ENCODE measurements at places on chromosomes 4 and X.

DNA sequence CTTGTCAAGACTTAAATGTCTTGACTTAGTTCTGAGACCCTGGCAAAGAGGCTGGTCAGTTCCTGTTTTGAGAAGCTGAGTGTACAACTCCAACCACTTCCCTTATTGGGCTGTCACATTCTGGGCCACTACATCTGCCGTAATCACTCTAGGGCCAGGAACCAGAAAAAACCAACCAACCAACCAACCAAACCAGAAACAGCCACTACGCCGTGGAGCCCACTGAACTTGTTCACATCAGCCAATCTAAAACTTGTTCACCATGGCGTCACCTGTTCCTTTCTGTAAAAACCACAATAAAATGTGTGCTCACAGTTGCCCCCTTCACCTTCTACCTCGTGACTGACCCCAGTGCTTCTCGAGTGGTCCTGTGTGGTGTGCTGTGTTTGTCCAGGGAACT is 107.3 kb downstream of the JADE1 start:
- DNase-seq, result no peak

GRCh38 chrX:38672646-38673045 is 111.3 kb downstream of the TSPAN7 start:
- DNase-seq, result no peak

DNA sequence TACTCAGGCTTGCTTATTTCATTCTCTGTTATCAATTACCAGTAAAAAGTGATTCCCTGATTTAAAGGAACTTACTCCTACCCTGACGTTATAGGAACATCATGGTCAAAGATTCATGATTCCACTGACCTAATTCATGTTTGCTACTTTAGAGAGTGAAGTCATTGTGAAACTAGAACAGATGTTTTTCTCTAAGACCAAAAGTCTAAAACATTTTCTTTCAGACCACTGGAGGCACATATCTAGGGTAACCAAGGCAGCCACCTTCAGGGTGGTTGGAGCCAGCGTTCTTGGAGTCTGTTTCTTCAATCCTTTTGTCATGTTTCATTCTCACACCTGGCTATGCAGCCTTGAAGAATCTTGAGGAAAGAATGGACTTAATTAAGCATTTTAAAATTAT is 77.8 kb downstream of the GALNTL6 start:
- no peak for DNase-seq

GRCh38 chrX:78573630-78574029 is 85.5 kb downstream of the RTL3 start:
- DNase-seq, result no peak

DNA sequence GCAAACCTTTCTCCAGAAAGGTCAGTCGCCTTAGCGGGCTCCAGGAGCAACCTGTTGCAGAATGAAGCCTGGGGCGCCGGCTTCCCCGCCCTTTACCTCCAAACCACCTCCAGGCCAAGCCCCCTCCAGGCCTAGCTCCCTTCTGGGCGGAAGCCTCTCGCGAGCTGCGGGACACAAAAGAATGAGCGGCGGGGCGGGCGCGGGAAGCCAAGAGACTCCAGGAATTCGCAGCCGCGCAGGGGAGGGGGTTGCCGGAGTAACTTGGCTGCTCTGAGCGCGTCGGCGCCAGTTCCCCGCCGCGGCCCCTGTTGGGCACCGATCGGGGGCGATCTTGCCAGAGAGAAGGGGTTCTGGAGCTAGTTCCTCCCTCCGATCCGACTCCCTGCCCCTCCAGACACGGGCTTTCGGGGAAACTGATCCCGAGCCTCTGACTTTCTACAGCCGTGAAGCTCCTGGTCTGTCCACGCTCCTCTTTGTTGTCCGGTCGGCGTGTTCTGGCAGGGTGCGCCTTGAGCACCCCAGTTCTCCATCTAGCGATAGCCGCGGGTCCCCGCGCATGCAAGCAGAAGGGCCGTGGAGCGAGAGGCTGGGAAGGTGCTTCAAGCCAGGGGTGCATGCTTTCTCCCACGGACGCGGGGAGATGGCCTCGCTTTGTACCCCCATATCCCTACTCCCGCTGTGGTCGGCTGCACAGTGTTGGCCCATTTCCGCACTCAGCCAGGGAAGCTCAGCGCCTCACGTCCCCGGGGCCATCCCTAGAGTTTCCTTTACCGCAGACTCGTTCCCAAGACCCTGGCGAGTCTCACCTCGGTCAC is 1.2 kb downstream of the PROM1 start:
- DNase-seq, result no peak

DNA sequence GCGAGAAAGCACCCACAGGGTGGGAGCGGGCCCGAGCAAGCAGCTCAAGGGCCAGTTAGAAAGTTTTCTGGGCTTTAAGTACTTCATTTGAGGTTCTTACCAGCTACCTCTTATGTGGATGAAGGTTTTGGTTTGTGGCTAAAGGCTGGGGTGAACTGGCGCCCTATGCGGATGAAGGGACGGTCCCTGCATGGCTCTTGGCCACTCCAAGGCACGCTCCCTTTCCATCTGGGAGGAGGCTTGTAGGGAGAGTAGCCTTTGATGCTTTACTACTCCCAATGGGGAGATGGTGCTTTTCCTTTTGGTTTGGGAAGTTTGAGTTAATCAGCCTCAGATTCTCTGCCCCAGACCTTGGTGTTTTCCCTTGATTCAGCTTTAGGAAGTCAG is 17.7 kb downstream of the MRFAP1 start:
- DNase-seq, result no peak

DNA sequence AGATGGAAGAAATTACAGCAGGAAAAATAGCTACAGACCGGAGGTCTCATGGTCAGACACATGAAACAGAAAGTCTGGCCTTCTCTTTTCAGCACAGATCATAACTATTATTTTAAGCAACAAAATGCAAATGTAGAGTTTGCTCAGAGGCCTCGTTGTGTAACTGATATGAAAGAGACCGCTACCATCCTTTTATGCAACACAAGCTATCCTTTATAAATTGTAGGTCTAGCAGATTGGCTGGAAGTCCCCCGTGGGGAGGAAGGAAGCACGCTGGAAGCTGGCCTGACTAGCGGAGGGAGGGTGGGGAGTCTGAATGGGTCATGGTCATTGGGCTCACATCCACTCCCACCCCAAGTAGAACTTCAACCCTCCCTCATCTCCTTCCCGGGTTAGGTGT is 27.7 kb downstream of the DMP1 start:
- DNase-seq, result no peak

GRCh38 chr4:39936565-39937418 is 40.9 kb downstream of the PDS5A start:
- DNase-seq, result no peak

- DNase-seq, result no peak
These were observed 12.3 kb downstream of the PDGFC start for GRCh38 chr4:156959298-156959702.

DNA sequence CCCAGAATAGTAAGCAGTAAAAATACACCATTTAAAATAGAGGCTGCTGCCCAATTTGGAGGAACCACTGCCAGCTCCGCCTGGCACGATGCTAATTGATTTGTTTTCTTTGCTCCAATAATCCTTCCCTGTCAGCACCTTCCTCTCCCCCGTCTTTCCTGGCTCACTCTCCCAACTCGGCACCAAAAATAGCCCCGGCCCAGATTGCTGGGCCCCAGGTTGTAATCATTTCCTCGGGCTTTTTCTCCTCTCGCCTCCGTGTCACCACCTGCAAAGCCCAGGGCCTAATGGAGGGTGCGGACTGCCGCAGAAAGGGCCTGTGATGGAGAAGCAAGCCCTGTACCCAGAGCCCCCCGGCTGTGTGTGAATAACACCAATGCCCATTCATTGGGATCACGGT is 197.6 kb upstream of the PSAPL1 start:
- no peak for DNase-seq

GRCh38 chr4:110878413-110878812 is 255.5 kb upstream of the PITX2 start:
- DNase-seq, result no peak

- no peak for DNase-seq
These were observed 40.1 kb upstream of the KLHL34 start for GRCh38 chrX:21698272-21698671.

- no peak for DNase-seq
These were observed 3.2 kb downstream of the CEP44 start for GRCh38 chr4:174286870-174287269.

DNA sequence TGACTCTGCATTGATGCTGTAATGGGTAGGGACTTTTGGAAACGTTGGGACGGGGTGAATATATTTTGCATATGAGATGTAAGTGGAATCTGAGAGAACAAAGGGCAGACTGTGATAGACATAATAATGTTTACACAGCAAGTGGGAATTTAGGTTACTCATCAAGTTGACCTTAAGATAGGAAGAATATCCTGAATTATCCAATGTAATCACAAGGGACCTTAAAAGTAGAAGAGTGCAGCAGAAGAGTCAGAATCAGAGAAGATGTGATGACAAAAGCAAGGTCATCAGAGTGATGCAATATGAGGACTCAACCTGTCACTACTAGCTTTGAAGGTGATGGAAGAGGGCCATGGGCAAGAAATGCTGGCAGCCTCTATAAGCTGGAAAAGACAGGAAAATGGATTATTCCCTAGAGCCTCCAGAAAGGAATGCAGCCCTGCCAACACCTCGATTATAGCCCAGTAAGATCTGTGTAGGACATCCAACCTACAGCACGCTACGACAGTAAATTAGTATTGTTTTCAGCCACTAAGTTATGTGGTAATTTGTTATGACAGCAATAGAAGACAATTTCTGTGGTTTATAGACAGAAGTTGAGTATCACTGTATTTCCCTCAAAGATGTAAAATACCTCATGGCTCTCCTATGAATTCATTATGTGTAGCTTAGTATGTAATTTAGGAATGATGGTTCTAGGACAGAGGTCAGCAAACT is 26.4 kb downstream of the MORC4 start:
- DNase-seq, result no peak

DNA sequence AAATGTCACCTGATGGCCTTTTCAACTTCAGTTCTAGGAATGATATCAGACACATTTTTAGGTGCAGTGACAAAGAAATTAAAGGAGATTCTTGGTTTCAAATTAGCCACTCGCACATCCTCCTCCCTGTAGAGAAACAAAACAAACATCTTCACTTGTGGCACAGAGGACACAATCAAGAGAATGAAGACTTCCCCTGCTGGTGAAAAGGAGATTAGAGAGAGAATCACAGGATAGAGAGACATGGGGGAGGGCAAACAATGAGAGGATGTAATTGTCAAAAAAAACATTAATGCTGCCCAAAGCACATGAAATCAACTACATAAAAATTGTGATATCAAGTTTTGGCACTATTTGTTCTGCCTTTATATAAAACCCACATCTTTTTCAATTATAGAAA is 34.5 kb downstream of the ACE2 start:
- DNase-seq, result no peak

GRCh38 chr4:17709763-17710068 is 71.7 kb downstream of the FAM184B start:
- no peak for DNase-seq

DNA sequence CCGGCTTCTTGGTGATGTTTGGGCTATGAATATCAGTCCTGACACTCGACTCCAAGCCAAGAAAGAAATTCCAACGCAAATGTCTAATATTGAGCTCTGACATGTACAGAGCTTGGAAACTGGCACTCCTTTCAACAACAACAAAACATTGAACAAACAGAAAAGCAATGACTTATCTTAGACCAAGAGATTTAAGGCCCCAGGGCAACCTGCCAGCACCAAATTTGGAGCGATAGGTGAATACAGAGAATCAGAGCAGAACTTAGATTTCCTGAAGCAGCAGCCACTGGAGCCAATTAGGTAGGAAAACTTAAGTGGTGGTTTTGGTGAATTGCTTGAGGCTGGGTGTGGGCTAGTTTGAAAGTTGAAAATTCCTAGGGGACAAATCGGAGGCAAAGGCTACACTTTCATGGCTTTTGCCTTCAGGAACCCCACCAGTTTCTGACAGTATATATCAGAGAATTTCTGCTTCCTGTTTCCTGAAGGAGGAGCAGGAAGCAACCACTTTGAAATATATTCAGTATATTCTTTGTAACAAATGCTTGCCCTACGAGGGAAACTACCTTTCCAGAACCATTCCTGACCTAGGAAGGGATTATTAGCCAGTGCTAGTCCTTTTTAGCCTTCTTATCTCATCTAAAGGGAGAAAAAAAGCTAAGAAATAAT is 10.1 kb upstream of the FMR1 start:
- no peak for DNase-seq

GRCh38 chrX:54473993-54474859 is 21.8 kb downstream of the FGD1 start:
- no peak for DNase-seq

DNA sequence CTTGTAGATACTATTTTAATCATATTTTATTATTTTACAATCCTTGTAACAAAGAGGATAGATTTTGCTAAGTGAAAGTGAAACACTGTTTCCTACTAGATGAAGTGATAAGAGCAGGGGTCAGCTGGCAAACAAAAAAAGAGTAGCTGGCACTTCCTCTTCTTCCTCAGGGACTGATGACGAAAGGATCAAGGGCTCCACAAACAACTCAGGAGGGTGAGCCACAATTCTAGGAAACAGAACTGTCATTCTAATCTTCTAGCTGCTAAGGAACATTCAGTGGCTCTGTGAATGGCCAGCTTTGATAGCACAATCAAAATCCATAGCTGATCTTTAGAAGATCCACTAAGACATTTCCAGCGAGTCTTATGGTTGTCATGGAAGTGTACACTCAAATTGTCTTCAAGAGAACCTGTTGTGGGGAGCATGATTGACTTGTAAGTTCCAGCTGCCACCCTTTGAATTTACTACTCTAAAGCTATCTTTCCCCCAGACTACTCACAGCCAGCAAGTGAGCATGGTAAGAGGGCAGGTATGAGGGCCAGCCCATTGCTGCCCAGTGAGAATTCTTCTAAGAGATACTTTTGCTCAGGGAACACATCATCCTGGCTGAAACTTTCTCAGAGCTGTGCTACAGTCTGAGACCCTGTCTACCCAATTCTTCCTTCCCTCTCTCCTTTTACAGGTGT is 275.7 kb upstream of the RASGEF1B start:
- no peak for DNase-seq

- no peak for DNase-seq
These were observed 6.0 kb upstream of the MAEA start for GRCh38 chr4:1283711-1284110.

- no peak for DNase-seq
These were observed 2050.2 kb upstream of the AGA start for GRCh38 chr4:179492260-179493080.

DNA sequence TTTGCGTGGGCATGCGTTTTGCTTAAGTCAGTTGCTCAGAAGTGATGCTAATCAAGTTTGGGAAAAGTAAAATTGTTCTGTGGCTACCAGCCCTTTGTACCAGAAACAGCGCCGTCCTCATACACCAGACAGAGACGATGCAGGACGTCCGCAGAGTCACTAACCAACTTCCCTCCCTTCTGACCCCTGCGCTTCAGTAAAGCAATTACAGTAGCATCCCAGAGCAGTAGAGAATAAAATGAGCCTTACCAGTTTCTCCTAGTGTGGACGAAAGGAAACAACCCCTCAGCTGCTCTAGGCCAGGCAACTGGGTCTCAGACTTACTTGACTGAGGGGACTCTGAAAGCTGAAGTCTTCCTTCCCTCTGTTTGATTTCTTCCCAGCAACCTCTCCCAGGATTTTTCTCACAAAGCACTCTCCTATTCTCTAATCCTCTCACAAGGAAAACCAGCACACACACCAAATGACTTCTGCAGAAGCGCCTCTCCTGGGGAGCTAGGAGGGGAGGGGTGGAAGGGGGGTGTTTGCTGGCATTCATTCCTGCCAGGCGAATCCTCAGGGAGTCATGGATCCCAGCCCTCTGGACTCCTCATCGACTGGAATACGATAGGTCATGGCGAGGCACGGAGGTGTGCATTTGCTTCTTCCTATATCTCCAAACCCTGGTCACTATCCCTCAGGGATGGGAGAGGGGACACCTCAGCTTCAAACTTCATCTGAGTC is 56.0 kb upstream of the MID1 start:
- DNase-seq, result no peak

GRCh38 chr4:92182736-92183407 is 120.9 kb upstream of the GRID2 start:
- DNase-seq, result no peak

- DNase-seq, result no peak
These were observed 21.8 kb upstream of the TNIP3 start for GRCh38 chr4:121185960-121186359.
